ENCODE measurements at places on chromosomes 12 and 14.

GRCh38 chr14:54362089-54362504, 34.7 kb upstream of the CDKN3 start:
- DNase-seq = no peak

GRCh38 chr12:98123021-98123461, 392.3 kb upstream of the TMPO start:
- no peak for DNase-seq

- DNase-seq = no peak
Observed at GRCh38 chr14:75254901-75255584, 23.6 kb upstream of the FOS start.

- DNase-seq = no peak
Observed at GRCh38 chr14:57485635-57486034, 8.0 kb downstream of the CCDC198 start.

DNA sequence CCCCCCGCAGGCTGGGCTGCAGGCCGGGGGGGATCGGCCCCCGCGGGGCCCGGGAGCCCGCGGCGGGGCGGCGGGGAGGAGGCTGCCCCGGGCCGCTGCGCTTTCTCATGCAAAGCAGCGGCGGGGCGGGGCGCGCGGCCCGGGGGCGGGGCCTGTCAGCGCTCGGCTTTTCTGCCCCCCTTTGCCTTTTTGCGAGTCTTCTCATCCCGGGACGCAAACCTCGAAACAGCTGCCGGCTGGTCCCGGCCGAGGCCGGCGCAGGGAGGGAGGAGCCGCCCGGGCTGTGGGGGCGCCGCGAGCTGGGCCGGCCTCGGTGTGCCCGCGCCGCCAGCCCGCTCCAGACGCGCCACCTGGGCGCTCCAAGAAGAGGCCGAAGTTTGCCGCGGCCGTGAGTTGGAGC, at the start of gene FZD10:
Gene FZD10 (plus strand): TSS at position 198 of the 400 bp plus-strand sequence. CDS start 479 bp downstream, outside the sequence.
- no peak for DNase-seq

DNA sequence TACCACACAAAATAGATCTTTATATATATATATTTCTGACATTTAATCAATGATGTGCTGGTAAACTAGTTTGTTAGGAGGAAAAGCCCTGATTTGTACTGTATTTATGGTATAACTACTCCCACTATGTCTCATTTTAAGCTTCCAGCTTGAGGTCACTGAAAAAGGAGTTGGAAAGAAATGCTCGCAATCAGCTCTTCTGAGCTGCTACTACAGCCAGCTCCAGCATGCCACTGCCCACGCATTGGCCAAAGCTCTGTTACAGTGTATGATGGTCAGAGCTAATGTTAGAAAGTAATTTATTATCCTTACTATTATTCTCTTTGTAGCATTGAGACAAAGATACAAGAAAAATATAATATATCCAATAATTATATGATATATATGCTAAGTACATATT, 55.0 kb upstream of the PCED1B start:
- no peak for DNase-seq

DNA sequence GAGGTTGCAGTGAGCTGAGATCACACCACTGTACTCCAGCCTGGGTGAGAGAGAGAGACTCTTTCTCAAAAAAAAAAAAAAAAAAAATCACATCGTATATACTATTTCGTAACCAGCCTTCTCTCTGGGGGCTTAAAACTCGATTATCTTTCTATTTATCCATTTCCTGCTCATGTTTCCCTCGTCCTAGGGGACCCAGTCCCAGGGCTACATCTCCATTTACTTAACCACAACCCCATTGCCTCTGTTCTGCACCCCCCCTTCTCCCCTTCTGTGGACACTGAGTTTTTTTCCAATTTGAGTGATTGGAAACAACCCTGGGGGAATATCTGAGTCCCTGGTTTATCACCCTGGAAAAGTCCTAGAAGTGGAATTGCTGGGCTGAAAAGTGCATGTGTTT, 36.2 kb upstream of the YY1 start:
- no peak for DNase-seq

- DNase-seq = no peak
Observed at GRCh38 chr12:112555621-112556233, 137.0 kb downstream of the PTPN11 start.

DNA sequence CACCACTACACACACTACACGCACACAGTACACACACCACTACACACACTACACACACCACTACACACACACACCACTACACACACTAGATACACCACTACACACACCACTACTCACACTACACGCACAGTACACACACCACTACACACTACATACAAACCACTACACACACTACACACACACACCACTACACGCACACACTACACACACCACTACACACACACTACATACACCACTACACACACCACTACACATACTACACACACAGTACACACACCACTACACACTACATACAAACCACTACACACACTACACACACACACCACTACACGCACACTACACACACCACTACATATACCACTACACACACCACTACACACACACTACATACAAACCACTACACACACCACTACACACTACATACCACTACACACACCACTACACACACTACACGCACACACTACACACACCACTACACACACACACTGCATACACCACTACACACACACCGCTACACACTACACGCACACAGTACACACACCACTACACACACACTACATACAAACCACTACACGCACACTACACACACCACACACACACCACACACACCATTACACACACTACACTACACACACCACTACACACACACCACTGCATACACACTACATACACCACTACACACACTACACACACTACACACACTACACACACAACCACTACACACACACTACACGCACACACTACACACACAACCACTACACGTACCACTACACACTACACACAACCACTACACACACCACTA, 11.7 kb downstream of the NOC4L start:
- no peak for DNase-seq

DNA sequence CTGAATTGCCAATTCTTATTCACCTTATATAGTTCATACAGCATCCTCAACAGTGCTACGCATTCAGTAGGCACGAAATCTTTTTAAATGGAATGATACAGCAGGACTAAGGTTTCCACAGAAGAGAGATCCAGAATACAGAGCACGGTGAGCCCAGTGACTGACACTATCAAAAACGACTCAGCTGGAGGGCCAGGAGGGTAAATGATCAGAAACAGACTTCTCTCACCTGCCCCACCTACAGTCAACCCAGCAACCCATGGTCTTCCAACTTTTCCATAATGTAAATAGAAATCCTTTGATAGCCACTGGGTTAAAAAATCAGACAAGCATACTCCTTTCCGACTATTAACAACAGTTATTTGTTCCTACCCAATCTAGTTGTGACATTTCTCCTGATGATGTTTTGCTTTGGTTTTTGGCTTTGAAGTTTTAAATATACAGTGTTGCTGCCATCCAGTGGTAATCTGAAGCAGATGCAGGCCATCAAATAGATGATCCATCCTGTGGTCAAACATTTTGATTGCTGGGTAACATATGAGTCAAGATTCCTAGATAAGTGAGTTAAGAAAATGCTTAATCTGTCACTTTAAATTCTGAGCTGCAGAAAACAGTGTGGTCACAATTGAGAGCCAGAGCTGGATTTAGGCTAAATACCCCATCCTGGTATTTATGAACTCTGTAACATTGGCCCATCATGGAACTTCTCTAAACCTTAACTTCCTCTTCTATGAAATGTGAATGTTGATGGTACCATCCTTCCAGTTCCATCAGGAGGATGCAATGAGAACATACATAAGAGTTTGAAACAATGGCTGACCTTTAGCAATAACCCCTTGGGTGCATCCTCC, 42.0 kb downstream of the GPHB5 start:
- DNase-seq = peak; percentile 48

DNA sequence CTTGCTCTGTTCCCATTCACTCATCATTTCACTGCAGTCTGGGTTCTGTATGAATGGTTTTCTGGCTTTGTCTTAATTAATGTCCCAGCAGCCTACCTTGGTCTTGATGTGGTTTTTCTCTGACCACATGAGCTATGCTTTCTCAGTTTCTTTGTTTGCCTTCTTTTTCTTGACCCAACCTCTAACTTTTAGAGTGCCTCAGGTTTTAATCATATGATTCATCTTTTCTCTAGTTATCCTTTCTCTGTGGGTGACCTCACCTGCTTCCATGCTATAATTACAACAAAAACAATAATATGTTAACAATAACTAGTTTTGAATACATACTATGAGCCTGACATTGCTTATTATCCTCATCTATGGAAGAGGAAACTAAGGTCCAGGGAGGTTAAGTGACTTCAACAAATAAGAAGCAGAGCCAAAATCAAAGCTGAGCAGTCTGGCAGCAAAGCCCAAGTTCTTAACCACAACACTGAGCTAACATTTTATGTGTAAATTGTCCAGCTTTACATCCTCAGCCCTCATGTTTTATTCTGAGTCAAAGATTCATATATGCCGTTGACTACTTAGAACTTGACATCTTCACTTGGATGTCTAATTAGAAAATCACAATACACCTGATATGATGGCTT, 4.7 kb upstream of the EPYC start:
- no peak for DNase-seq

- no peak for DNase-seq
Observed at GRCh38 chr12:93957870-93958269, 190.5 kb upstream of the PLXNC1 start.

- no peak for DNase-seq
Observed at GRCh38 chr12:104223712-104224111, 8.1 kb downstream of the TXNRD1 start.

DNA sequence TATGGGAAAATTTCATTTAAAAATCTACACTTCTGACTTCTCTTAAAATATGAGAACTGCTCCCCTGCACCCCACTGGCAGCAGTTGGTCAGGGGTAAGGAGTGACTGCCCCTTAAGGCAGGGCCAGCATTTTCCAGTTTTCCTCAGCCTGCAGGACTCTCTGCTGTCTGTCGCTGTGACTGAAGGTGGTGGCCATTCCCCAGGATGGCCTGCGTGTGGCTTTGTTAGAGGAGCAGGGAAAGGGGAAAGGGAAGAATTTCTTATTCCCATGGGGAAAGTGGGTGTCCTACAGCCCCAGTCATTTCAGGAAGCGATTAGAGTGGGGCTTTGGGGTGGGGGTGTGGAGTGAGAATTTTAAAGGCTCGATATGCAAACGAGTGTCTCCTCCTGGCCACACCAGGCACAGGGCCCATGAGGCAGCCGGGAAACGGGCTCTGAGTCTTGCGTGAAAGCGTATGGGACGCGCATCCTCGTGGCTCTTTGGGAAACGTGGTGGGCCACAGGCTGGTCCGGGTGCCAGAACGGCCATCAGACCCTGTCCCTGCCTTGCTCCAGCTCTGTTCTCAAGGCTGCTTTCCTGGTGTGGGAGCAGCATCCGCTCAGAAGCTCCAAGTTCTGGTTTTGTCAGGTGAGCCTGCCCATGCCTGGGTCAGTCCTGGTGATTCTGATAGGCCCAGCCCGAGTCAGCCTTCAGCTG, 23.5 kb downstream of the ADGRD1 start:
- no peak for DNase-seq

DNA sequence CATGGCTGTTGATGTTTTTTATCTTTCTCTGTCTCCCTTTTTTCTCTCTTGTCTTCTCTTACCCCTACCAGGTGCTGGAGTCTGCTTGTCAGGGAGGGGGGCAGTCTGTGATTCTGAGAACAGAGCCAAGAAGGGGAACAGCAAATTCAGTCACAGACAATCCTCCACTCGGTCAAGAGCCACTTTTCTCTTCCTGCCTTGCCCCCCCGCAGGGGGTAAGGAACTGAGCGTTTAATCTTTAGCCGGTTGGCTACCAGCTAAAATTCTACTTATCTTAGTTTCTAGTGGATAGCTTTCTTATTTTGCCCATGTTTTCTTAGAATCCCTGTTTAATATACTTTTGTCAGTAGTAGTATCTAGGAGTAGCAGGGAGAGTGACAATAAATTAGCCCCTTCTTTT, 1.9 kb downstream of the RIMKLB start:
- no peak for DNase-seq

- no peak for DNase-seq
Observed at GRCh38 chr14:77113644-77114043, 15.6 kb downstream of the CIPC start.

GRCh38 chr14:37172024-37172869, at the start of gene SLC25A21:
SLC25A21 (minus strand) TSS chr14:37172606.
- peak; percentile 83 for DNase-seq

DNA sequence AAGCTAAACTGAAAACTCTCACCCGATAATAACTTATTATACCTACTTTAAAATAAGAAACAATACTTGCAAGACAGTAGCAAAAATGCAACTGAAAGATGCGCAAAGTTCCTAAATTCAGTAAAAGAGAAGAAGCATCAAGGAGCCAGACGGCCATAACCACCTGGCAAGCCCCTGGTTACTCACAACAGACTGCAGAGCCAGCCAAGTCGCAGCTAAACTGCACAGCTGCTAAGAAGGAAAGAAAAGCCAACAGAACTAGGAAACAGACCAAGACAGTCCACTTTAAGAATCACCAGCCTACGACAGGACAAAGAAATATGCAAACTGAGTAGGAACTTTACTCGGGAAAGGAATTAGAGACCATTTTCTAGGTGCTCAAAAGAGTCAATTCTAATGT, 127.9 kb downstream of the TMTC1 start:
- DNase-seq = no peak

DNA sequence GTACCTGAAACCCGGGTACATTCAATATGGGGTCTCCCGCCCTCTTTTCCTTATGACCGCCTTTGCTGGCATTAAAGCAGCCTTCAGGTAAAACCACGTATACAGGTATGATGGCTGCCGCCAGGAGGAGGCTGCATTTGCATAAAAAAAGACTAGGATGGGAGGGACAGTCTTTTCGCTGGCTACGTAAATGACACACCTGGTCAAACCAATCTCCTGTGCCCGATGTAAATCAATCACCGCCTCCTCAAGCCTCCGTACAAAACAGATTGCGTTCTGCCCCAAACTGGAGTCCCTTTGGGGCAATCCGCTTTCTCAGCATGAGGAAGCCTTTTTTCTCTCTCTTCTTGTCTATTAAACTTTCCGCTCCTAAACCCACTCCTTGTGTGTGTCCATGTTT, 8.1 kb upstream of the ALDH1L2 start:
- no peak for DNase-seq

DNA sequence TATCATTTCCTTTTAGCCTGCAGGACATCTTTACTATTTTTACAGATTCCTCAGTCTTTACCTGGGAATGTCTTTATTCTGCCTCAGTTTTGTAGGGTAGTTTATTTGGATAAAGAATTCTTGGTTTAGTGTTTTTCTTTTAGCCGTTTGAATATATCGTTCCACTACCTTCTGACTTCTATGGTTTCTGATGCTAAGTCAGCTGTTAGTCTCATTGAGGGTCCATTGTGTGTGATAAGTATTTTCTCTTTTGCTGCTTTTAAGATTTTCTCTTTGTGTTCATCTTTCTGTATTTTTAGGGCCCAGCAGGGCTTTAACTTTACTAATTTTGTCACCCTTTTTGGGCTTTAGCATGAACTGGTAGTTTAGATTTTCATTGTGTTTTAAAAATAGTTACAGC, 113.5 kb downstream of the MNAT1 start:
- DNase-seq = no peak

- no peak for DNase-seq
Observed at GRCh38 chr12:120259418-120260202, 5.9 kb downstream of the PXN start.
